ENCODE measurements at places on chromosomes 2 and 18. TPM values are rescaled to one million over a fixed set of nuclear protein-coding genes. Genes with fewer than 3 reads are reported as not detected.

Gene RNF125
- polyA plus RNA-seq: 4.8 TPM

Gene MYO7B
- 128 TPM for polyA plus RNA-seq

GRCh38 chr2:105313877-105314276 is 15.7 kb downstream of the TGFBRAP1 start:
- H3K27ac ChIP-seq: no peak overlapping the region
- H3K4me1 ChIP-seq: no peaks in the 10 kb centered on the region
- H3K36me3 ChIP-seq: no peaks in the 10 kb centered on the region
- H3K4me3 ChIP-seq: no peak overlapping the region
- DNase-seq: no peak
- no peaks in the 10 kb centered on the region for H3K27me3 ChIP-seq

DNA sequence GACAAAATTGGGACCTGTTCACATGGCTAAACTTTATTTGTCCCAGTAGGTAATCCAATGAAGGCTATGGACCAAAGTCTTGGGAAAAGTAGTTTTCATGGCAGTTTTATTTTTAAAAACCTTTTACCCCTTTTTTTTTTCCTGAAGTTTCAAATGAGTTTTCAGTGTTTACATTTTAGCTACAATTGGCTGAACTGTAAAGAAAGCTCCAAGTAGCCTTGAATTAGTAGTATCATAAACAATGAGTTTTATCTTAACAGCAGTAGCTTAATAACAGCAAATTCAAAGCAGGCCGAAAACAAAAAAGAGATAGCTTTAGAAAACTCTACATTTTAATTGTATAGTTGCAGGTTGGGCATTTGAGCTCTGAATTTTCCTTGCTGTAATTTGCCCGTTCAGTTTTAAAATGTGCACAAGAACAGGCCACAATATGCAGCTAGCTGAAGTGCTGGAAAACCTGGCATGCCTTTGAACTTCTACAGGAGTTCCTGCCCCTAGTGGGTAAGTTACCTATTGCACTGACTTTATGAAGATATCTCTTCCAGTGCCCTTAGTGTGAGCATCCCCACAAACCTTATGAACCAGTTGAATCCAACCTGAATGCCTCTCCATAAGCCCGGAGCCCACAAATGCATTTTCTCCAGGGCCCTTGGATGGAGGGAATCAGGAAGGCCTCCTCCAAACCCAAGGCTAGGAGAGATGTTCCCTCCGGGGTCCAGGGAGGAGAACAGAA is 106.7 kb downstream of the XRCC5 start:
- H3K27ac ChIP-seq: no peak overlapping the region
- H3K4me1 ChIP-seq: peaks cover under 1% of the 10 kb centered on the region
- H3K36me3 ChIP-seq: no peaks in the 10 kb centered on the region

DNA sequence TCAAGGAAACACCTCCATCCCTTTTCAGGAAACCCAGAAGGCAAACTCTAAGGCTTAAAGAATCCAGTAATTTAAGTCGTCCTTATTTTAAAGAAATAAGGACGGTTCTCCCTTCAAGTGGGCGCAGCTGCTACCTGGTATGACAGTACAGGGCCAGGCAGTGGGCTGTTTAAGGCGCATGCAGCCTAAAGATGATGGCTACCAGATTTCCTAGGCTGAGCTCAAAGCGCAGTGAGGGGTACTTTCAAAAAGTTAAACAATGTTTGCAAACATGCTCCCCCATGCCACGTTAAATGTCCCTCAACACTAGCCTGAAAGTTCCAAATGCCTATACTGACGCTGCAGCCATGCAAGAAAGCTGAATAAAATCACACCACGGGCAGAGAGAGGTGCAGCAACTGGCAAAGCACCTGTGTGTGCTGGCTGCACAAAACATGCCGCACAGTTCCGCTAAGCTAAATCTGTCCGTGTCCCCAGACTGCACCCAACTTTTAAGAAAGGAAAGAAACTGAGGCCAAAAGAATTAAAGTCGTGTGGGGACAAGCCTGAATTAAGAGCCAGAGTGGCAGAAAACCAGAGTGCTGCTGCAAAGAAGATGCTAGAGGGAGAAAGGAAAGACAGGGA is 583 bp downstream of the HIBCH start:
- no peak for DNase-seq
- H3K27ac ChIP-seq: peak overlapping the region; percentile 89
- no peaks in the 10 kb centered on the region for H3K27me3 ChIP-seq
- H3K4me1 ChIP-seq: peaks cover 33% of the 10 kb centered on the region
- no peaks in the 10 kb centered on the region for H3K36me3 ChIP-seq

DNA sequence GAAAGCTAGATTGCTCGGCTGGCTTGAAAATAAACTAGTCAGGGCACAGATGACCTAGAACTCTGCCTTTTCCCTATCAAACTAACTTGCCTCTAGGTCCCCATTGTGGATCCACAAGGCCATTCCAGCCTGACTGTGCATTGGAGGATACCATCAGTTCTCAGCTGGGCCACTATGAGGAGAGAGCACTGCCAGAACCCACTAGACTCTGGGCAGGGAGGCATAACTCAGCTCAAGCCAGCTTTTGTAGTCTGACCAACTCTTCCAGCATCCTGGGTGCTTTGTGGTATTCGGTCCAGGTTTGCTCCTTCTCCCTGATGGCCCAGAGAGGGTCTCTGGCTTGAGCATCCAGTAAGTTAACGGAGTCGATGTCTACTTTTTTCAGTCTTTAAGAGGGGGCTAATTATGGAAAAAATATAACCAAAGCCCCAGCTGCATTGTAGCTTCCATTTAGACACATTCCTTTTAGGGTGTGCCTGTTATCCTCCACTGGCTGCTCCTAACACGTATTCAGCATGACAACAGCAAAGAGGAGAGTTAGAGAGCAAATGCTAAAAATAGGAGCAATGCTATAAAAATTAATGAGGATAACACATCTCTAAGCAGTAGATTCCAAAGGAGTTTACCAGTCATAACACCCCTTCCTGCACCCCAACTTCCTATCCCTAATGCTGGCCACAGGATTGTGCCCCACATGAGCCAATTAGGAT is 15.2 kb downstream of the GKN2 start:
- H3K4me3 ChIP-seq: no peak overlapping the region
- no peaks in the 10 kb centered on the region for H3K27me3 ChIP-seq
- no peaks in the 10 kb centered on the region for H3K36me3 ChIP-seq
- DNase-seq: no peak

DNA sequence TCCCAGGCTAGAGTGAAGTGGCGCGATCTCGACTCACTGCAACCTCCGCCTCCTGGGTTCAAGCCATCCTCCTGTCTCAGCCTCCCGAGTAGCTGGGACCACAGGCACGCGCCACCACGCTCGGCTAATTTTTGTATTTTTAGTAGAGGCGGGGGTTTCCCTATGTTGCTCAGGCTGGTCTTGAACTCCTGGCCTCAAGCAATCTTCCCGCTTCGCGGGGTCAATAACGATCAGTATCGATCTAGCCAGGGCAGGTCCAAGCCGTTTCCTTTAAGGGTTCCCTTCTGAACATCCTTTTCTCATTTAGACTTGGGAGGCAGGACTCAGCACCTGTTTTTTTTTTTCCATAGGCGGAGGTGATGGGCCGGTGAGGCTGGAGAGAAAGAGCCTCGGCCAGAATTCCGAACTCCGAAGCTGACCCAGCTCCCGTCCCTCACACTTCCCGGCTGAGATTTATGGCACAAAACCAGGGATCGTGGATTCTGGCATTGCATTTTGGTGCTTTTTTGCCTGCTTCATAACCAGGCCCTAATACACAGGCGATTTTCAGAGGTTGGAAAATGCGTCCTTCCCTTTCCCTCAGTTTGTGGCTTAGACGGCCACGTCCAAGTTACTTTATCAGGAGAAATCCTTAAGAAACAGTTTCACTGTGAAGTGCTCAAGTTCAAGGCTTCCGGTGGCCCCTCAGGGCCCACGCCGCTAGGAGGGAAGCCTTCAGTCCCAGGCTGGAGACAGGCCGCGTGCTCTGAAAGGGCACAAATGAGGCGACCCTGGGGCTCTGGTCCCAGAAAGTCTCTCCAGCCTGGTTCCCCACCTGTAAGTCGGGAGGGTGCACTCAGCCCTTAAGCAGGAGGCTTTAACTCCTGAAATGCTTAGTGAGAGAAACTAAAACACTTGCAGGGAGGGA is 998 bp upstream of the SLC66A3 start:
- H3K27ac ChIP-seq: peak overlapping the region; percentile 96
- peak; percentile 58 for DNase-seq
- no peaks in the 10 kb centered on the region for H3K27me3 ChIP-seq
- peaks cover 24% of the 10 kb centered on the region for H3K4me1 ChIP-seq
- H3K4me3 ChIP-seq: peak overlapping the region; percentile 41

DNA sequence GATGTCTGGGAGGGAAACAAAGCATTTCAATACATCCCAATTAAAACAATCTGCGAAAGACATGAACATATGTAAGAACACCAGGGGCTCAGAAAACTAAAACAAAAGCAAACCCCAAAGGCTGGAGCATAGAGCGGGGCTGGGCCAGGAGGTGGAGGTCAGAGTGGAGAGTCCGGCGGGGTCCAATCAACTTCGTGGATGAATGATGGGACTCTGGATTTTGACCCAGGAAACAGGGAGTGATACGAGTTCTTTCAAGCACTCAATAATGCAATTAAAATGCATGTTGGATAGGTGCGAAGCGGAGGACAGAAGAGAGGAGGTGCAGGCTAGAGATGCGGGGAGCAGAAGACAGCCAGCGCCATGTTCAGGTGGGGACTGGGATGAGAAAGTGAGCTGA is 200.7 kb upstream of the PXDN start:
- no peak overlapping the region for H3K27ac ChIP-seq
- H3K36me3 ChIP-seq: no peaks in the 10 kb centered on the region

DNA sequence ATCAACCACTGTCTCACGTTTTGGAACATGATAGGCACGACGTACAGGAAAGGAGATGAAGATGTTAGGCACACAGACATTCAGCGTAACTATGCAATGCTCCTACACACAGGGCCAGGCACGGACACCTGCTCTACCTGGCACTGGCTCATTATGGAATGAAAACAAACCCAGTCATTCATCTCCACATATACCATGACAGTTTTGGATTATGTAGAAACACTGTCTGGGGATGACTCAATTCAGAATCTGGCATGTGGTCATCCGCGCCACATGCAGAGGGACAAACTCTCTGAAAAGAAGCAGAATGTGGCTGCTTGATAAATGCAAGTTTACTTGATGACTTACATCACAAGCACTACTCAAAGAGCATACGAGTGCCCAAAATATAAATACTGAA is 29.5 kb upstream of the NFU1 start:
- H3K27ac ChIP-seq: no peak overlapping the region
- no peak overlapping the region for H3K4me3 ChIP-seq
- peaks cover 21% of the 10 kb centered on the region for H3K36me3 ChIP-seq
- H3K4me1 ChIP-seq: no peaks in the 10 kb centered on the region

- no peak overlapping the region for H3K27ac ChIP-seq
- H3K36me3 ChIP-seq: no peaks in the 10 kb centered on the region
- no peaks in the 10 kb centered on the region for H3K27me3 ChIP-seq
- H3K4me1 ChIP-seq: no peaks in the 10 kb centered on the region
- DNase-seq: no peak
- no peak overlapping the region for H3K4me3 ChIP-seq
These were observed 143.0 kb upstream of the GATA6 start for GRCh38 chr18:22026362-22026761.

DNA sequence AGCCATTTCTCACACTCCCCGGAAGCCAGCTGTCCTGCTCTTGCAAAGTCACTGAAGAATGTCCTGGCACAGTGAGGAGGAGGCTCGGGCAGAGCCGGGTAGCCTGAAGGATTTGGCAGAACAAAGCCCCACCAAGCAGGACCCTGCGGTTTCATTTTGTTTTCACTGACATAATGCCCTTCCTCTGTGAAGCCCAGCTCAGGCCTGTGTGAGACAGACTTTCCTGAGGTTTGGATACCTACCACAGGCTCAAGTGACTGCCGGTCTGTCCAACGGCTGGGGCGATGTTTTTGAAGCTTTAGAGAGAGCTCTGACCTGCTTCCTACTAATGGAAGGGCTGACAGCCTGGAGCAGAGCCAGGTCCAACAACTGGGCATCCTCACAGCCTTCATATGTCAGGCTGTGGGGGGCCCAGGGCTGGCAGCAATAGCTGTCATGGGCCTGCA is 99.8 kb upstream of the FZD7 start:
- H3K27me3 ChIP-seq: no peaks in the 10 kb centered on the region
- no peak overlapping the region for H3K27ac ChIP-seq
- DNase-seq: no peak
- H3K4me3 ChIP-seq: no peak overlapping the region
- no peaks in the 10 kb centered on the region for H3K4me1 ChIP-seq

- no peaks in the 10 kb centered on the region for H3K36me3 ChIP-seq
- H3K27me3 ChIP-seq: no peaks in the 10 kb centered on the region
- H3K27ac ChIP-seq: no peak overlapping the region
These were observed 37.4 kb downstream of the SMAD2 start for GRCh38 chr18:47893047-47893446.

GRCh38 chr2:48134704-48135103 is 228.4 kb upstream of the FBXO11 start:
- no peaks in the 10 kb centered on the region for H3K27me3 ChIP-seq
- no peak overlapping the region for H3K27ac ChIP-seq
- no peak overlapping the region for H3K4me3 ChIP-seq
- DNase-seq: no peak

- no peak for DNase-seq
- H3K36me3 ChIP-seq: no peaks in the 10 kb centered on the region
- H3K4me3 ChIP-seq: no peak overlapping the region
- H3K27ac ChIP-seq: no peak overlapping the region
- no peaks in the 10 kb centered on the region for H3K27me3 ChIP-seq
These were observed 88.1 kb downstream of the EPB41L3 start for GRCh38 chr18:5455674-5456073.

Gene ATOH8
- 9.4 TPM for polyA plus RNA-seq

Gene GATA6
- 16.2 TPM for polyA plus RNA-seq

GRCh38 chr2:134132490-134132857 is 121.4 kb upstream of the MGAT5 start:
- no peak overlapping the region for H3K27ac ChIP-seq
- no peaks in the 10 kb centered on the region for H3K27me3 ChIP-seq
- no peak for DNase-seq
- no peaks in the 10 kb centered on the region for H3K36me3 ChIP-seq

GRCh38 chr2:16381511-16381910 is 284.1 kb downstream of the CYRIA start:
- no peaks in the 10 kb centered on the region for H3K4me1 ChIP-seq
- no peak overlapping the region for H3K4me3 ChIP-seq
- H3K36me3 ChIP-seq: no peaks in the 10 kb centered on the region
- no peak for DNase-seq
- no peaks in the 10 kb centered on the region for H3K27me3 ChIP-seq

Gene MOCOS
- 3.6 TPM for polyA plus RNA-seq

- DNase-seq: no peak
- H3K4me1 ChIP-seq: no peaks in the 10 kb centered on the region
- no peaks in the 10 kb centered on the region for H3K36me3 ChIP-seq
- no peak overlapping the region for H3K27ac ChIP-seq
- H3K4me3 ChIP-seq: no peak overlapping the region
- H3K27me3 ChIP-seq: no peaks in the 10 kb centered on the region
These were observed 48.0 kb downstream of the RAB12 start for GRCh38 chr18:8657050-8657820.

DNA sequence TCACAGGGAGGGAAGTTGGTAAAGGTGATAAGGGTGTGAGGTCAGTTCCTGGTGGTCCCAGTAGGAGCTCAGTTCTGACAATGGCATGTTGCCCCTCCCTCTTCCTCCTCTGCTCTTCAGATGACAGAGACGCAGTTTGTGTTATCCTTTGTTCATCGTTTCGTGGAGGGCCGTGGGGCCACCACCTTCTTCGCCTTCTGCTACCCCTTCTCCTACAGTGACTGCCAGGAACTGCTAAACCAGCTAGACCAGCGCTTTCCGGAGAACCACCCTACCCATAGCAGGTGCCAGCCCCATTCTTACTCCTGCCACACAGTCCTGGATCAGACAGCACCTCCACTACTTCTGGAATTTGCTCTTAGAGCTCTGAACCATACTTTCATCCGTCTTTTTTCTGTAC is 2.3 kb downstream of the AGBL5 start:
- DNase-seq: no peak
- H3K27me3 ChIP-seq: no peaks in the 10 kb centered on the region
- H3K27ac ChIP-seq: no peak overlapping the region
- peaks cover 26% of the 10 kb centered on the region for H3K4me1 ChIP-seq

Gene ANKRD36B
- polyA plus RNA-seq: 1.4 TPM
